Activated T-helper 1 cell treated with Interleukin-2 at 50 U/mL for 16 hours (primary cell): ENCODE measurements at places on chromosomes 12 and 14.

DNA sequence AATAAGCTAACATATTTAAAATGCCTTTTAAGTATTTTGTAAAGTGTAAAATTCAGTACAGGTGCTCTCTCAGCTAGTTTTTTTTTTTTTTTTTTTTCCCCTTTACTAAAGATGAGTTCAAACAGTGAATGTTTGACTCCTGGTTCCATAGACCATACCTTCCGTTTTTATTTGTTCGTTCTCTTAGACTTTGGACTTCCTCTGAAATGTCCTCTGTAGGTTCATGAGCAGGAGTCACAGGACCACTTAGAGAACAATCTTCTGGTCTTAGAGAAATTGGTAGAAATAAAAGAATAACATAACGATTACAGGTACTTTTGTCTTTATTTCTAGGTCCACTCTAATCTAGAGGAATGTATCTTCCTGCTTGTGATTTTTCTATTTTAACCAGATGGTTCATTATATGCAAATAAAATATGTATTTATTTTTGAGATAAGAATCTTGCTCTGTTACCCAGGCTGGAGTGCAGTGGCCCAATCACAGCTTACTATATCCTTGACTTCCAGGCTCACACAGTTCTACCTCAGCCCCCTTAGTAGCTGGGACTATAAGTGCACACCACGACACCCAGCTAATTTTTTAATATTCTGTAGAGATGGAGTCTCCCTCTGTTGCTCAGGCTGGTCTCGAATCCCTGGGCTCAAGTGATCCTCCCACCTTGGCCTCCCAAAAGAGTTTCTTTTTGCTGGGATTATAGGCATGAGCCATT, 25.8 kb downstream of the STYX start:
- DNase-seq: no peak

- DNase-seq: no peak
Measured at GRCh38 chr12:98579347-98579746, 14.1 kb upstream of the SLC25A3 start.

- DNase-seq: no peak
Measured at GRCh38 chr12:58880639-58881038, 39.7 kb downstream of the LRIG3 start.

DNA sequence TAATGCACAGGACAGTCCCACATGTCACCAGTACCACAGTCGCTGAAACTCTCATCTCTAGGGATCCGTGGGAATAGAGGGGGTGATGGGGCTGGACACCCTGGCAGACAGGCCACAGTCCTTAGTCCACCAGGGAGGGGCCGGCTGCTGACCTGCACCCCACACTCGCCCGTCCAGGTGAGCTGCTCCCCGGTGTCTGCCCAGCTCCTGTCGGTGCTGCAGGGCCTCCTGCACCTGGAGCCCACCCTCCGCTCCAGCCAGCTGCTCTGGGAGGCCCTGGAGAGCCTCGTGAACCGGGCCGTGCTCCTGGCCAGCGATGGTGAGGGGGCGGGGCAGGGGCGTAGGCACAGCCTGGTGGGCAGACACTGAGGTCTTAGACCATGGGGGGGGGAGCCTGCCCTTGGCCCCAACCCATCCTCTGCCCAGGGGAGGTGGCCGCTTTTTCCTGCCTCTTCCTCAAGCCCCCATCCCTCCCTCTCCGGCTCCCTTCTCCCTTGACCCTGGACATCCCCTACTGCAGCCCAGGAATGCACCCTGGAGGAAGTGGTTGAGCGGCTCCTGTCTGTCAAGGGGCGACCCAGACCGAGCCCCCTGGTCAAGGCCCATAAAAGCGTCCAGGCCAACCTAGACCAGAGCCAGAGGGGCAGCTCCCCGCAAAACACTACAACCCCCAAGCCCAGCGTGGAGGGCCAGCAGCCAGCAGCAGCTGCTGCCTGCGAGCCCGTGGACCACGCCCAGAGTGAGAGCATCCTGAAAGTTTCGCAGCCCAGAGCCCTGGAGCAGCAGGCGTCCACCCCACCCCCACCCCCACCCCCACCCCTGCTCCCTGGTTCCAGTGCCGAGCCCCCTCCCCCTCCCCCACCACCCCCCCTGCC, 17.1 kb upstream of the ADSS1 start:
- DNase-seq: no peak

GRCh38 chr14:54807428-54807827, 95.2 kb downstream of the GCH1 start:
- no peak for DNase-seq

DNA sequence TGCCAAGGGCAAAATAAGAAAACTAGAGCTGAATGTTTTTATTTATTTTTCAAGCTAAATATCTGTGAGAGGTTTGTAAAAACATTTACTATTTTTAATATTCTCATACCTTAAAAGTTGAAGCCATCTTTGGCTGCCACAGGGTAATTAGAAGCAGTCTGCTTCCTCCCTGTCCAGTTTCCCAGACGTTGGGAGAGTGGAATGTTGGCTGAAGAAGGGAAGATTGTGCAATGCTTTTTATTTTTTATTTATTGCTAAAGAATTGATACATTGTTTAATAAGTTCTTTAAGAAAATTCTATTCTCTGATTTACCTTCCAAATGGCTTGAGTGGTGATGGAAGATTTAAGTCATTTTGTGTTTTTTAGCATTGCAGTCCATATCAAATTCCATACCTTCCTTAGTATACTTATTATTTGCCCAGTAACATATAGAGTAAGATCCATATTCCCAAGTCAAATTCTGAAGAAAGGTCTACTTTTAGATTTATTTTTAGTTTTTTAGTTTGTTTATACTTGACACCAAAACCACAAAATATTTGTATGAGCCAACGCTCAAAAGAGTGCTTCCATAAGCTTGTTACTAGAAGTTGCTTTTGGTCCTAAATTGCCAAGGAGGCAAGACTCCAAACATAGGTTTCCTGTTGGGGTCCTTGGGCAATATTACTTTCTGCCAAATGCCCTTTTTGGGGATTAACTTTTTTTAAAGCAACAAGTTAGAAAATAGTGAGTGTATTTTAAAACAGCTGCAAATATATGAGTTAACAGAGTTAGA, 124.0 kb upstream of the CPM start:
- DNase-seq: no peak

DNA sequence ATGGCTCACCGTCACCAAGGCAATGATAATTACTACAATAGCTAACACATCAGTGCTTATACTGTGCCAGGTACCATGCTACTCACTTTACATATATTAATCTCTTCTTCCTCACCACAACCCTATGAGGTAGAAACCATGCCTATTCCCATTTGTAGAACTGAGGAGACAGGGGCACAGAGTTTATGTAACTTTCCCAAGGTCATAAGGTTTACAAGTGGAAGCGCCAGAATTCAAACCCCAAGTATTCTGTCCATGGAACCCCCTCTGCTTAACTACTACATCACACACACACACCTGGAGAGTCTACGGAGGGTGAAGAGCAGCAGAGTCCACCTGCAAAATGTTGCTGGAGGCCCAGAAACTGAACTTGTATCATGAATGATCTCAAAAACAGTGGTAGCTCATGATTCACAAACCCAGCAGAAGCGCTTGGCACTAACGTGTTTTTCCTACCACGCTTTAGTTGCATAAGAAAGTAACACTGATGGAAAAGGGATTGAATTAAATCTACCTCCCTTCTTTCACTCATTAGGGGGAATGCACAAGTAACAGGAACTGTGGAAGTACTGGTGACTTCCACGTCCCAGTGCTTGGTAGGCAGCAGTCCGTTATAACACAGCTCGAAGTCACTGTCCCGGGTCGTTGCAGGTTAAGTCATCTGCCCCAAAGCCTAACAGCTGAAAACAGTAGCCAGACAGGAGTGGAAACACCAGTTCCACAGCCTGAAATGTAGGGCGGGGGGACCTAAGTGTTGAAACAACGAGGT, 2.0 kb downstream of the ITPR2 start:
- DNase-seq: no peak
